ENCODE measurements at places on chromosomes 2 and 18.

GRCh38 chr2:196088203-196088602, 19.6 kb upstream of the DNAH7 start:
- no peak for DNase-seq

- no peak for DNase-seq
Measured at GRCh38 chr2:118856330-118856977, 9.0 kb upstream of the EN1 start.

DNA sequence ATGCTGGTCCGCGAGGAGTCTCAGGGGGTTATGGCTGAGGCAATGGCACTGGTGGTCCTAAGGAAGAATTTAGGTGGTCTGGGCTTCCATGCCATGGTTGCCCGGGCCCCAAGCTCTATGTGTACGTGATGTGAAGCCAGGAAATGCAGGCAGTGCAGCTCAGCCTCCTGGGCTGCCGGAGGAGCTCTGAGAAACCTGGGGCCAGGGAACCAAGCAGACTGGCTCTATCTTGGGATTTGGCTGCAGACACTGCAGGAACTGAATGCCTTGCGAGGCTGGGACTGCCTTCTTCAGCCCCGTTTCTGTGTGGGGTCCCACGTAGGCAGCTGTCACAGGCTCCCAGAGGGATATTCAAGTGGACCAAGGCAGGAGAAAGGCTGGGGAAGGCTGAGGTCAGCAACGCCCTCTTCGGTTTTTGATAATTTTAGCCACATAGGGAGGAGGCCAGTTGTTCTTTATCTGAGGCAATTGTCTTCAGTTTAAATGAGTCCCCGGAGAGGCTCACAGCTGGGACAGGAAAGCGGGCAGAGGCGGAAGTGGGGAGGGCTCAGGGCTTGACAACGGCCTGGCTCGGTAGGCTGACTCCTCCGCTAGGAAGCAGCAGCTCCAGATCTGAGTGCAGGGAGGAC, 77.7 kb downstream of the RHOB start:
- DNase-seq, result no peak

DNA sequence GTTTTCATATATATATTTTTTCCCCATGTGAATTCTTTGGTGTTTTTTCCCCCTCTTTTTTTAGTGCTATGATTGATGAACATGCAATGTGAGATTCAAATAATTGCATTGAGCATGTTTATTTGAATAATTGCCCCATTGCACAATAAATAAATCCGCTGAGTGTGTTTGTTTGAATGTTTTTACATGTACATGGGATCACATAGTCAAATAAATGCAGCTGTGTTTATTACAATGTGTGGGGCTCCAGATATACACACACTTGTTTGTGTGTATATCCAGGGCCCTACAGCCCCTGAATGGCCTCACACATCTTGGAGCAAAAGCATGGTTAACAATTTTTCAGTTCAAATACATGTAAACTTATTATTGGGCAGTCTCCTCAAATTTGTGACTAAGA, 134.5 kb downstream of the ZEB2 start:
- DNase-seq, result no peak

- DNase-seq, result peak; percentile 88
Measured at GRCh38 chr2:28624793-28625701, 126.6 kb upstream of the PPP1CB start.

DNA sequence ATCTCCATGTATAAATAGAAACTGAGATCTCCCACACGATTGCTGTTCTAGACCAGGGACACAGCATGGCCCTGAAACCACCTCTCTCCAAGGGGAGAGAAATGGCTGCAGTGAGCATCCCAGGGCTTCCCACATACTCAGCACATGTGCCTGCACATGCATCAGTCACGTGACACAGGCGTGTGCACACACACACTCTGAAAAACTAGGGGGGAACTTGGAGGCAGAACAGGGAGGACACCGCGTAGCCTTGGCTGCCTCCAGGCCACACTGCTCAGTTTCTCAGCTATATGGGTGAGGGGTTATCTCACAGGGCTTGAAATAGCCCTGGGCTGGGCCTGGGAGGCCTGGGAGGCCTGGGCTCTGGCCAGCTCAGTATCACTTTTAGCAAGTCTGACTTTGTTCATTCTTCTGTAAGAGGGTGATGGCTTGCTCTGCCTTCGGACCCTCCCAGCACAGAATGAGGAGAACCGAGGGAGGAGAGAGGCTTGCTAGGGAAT, 66.9 kb downstream of the EMX1 start:
- peak; percentile 36 for DNase-seq

GRCh38 chr2:20208476-20208859, 16.5 kb downstream of the SDC1 start:
- DNase-seq, result no peak

DNA sequence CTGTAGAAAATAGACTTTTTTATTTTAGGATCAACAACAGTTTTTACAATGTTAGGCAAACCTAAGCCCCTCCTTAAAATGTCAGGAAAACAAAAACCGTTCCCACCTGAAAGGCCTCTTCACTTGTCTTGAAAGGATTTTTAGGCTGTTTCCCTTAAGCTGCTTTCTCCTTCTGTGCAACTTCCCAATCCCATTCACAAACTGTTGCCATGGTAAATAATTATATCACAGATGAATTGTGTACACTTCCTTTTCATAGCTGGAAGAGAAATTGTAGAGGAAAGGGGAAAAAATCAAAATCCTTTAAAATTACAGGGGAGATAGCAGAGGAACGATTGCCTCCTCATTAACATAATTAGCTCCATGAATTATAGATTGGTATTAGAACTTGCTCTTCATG, 1488.0 kb upstream of the CELF4 start:
- no peak for DNase-seq

DNA sequence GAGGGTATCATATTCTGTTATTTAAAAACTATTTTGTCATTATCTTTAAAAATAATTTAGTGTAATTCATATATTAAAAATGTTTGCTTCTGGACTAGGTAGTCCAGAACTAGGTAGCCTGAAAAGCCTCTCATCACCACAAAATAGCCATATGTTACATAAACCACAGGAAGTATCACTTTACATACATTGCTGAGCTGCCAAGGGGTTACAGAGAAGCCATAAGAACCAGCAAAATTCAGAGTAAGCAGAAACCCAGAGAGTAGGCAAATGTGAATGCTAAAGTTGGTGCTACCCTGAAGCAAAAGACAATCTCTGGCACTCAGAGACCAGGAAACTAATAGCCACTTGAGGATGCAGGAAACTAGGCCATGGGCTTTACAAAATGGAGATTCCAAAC, 60.9 kb downstream of the LOXHD1 start:
- DNase-seq, result no peak

GRCh38 chr2:18749912-18750526, 160.7 kb upstream of the NT5C1B start:
- DNase-seq, result peak; percentile 55

GRCh38 chr2:163264341-163264740, 425.8 kb upstream of the KCNH7 start:
- no peak for DNase-seq

- DNase-seq, result no peak
Measured at GRCh38 chr2:21710031-21710430, 586.3 kb downstream of the TDRD15 start.

DNA sequence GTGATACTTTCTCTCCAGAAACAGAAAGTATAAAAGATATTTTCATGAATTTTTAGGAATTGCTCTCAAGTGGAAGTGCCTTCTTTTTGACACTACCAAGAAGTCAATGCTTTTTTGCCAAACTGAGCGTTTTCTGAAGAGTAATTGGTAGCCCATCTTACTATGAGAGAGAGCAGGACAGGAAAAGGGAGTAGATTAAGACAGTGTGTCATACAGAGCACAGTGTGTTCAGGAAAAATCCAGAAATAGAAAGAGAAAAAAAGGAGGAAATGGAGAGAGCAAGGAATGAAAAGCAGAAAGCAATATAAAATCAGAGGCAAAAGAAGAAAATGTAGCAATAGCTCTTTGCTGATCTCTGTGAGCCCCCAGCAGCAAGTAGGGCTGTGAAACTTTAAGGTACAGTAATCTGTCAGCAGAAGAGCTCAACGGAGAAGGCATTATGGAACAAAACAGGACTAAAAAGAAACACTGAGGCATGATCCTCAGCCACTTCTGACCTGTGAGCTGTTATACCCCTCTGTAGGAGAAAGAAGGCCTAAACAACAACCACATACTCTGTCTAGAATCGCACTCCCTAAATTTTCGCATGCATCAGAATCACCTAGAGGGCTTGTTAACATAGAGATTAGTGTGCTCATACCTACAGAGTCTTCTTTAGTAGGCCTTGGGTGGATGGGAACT, 15.0 kb upstream of the PGAP1 start:
- no peak for DNase-seq

GRCh38 chr2:203690117-203690431, 16.4 kb upstream of the CD28 start:
- DNase-seq, result no peak

GRCh38 chr2:231613331-231613662, 20.6 kb downstream of the TEX44 start:
- peak; percentile 52 for DNase-seq

DNA sequence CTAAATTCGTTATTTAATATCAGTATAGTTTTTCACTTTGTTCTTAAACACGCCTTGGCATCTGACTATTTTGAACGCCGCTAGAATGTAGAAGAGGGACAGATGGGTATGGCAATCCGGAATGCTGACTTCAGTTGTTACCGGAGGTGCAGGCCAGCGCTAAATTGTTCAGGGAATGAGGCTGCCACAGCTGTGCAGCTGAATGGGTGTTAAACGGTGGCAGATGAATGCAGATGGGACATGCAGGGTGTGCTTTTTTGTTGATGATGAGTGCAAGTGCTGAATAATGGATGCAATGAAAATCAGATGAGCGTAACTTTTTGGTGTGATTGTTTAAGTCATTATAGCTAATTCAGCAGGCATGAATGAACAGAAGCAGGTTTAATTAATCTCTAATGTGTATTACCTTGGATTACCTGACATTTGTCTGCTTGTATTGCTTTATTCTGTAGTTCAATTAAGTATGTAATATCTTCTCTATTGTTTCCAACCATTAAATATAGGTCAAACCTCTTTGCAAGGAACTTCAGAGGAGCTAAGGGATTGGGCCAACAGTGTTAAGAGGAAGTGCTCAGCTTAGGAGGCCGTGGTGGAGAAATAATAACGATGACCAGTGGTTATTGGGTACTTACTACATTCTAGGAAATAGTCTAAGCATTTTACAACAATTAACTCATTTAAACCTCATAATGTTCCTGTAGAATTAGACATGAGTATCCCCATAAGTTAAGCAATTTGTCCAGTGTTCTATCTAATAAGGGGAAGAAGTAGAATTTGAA, 11.9 kb upstream of the CREG2 start:
- DNase-seq, result no peak

DNA sequence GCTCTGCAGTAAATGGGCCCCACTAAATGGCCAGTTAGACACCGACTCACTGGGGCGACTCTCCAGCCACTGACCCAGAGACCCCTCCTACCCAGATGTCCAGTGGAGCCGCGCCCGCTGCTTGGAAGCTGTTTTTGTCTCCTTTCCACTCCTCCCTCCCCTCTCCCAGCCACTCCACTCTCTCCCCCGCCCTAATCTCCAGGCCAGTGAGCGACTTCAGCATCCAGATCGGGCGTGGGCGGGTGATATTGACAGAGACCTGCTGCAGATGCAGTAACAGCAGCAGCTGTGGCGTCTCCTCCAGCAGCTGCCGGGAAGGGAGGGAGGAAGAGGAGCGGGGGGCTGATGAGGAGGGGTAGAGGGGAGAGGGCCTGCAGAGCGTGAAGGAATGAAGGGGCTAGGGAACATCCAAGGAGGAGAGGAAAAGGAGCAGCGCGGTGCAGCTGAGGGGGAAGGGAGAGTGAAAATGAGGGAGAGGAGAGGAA, at the start of gene SCN7A:
SCN7A (minus strand) TSS at position 110 of the 485 bp plus-strand sequence. CDS start 16,553 bp downstream, outside the sequence.
- DNase-seq, result peak; percentile 87

DNA sequence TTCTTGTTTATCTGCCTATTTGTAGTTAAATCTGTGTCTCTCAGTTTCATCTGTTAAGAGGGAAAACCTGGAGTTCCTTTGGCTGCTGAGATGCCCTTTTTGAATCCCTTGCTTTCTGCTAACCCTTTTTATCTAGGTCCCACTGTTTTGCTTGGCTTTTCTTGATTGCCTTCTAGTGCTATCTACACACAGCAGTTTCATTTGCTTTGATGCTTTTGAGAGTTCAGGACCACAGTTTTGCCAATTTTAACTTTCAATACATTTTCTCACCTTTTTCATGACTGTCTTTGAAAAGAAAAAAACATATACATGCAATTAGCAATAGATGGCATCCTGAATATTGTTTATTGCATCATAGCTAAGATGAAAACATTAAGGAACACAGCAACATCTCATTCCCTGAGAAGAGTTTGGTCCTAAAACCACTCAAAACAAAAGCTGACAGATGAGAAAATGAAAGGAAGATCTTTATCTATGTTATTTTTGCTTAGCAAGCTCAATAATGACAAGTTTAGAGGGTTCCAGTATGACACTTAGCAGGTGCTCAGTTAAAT, 241.4 kb upstream of the MEX3C start:
- no peak for DNase-seq

- DNase-seq, result no peak
Measured at GRCh38 chr18:74337155-74337911, 21.7 kb downstream of the C18orf63 start.

DNA sequence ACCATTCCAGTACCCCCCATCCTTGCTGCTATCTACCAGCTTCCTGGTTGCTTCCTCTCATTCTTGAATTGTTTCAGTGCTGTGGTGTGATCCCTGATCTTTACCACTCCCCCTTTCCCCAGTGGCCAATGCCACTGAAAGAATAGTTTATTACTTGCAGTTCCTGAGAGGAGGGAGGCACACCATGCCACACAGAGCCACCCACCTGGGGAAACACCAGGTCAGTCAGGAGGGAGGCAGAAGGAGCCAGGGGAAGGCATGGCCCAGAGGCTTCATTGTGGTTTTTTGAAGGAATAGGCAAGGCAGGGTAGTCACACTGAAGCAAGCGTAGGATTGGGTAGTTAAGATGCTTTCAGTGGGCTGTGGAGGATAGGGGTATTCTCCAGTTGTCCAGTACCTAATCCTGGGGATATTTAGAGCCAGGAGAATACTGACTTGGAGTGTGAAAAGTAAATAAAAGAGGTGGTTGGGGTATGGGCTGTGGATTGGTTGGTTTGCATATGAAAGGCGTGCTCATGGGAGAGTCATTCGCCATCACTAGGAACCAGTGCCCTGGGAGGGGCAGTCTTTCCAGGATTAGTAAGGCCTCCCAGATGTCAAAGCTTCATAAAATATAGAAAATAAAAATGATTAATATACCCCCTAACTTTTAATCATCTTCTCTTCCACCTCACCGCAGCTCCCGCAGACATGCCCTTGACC, 6.7 kb upstream of the TMEM177 start:
- no peak for DNase-seq

- DNase-seq, result no peak
Measured at GRCh38 chr2:15802657-15803542, 137.4 kb upstream of the MYCN start.

DNA sequence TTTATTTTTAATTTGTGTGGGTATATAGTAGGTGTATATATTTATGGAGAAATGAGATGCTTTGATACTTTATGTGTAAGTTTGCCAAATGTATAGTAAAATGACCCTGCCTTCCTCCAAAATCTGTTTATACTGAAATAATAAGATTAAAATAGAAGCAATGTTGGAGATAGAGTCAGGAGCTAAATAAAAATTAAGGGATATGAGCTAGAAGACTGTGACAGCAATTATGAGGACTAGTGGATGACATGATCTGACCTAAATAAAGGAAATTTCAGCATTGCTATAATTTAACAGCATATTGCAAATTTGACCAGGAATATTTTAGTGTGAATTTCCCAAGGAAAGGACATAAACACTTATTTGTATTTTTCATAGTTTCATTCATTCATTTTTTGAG, 60.7 kb downstream of the ITGB6 start:
- no peak for DNase-seq

- DNase-seq, result no peak
Measured at GRCh38 chr18:36492604-36493329, 195.3 kb downstream of the FHOD3 start.
